Lung (tissue), 17 donors: ENCODE measurements at places on chromosomes 11 and 22.
A peak's percentile ranks its signal among the peaks of the same experiment; 100 is the strongest.

- DNase-seq, result peak; percentile 50
These were observed 59.6 kb downstream of the MAPK1 start for GRCh38 chr22:21807544-21808529.

DNA sequence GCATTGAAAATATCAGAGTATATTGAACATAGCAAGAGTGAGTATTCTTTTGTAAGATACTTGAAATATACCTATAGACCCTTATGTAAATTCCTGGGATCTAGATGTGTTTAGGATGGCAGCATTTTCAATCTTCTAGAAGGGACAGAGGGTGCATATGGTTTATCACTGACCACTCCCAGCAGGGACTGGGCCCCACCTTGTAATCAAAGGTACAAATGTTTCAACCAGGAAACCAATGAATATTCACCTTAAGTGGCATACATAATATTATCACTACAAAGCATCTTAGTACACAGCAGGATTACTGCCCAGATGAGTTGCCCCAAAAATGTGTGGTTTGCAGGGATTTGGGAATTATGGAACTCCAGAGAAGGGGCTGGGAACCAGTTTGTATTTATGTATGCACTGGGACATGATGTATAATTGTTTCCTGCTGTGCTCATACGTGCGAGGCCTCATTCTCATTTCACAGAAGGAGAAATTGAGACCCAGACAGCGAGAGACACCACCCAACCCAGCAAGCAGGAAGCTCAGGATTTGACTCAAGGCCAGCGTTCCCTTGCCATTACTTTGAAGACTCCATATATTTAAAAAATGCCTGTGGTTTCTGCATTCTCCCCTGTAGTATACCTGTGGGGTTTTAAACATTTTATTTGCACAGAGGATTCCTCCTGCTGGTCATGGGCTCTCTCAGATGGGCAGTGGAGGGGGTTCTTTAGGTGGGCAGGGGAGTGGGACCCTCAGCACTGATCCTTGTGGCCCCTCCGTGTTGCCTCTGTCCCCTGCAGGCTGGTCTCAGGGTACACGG lies 5.2 kb downstream of the APOL4 start:
- DNase-seq, result no peak

- DNase-seq, result no peak
These were observed 4.4 kb downstream of the SLC2A11 start for GRCh38 chr22:23862103-23862502.

GRCh38 chr11:10908215-10908951 lies 50.5 kb upstream of the ZBED5 start:
- DNase-seq, result peak; percentile 37

- no peak for DNase-seq
These were observed 775 bp downstream of the SLC2A11 start for GRCh38 chr22:23858484-23858815.

- no peak for DNase-seq
These were observed 111.2 kb upstream of the CEP126 start for GRCh38 chr11:101803651-101804050.

- no peak for DNase-seq
These were observed 73.1 kb upstream of the INCENP start for GRCh38 chr11:62050716-62051115.

GRCh38 chr11:45530776-45531175 lies 134.6 kb downstream of the CHST1 start:
- no peak for DNase-seq

GRCh38 chr11:64511966-64512365 lies 79.1 kb upstream of the SLC22A12 start:
- DNase-seq, result no peak

DNA sequence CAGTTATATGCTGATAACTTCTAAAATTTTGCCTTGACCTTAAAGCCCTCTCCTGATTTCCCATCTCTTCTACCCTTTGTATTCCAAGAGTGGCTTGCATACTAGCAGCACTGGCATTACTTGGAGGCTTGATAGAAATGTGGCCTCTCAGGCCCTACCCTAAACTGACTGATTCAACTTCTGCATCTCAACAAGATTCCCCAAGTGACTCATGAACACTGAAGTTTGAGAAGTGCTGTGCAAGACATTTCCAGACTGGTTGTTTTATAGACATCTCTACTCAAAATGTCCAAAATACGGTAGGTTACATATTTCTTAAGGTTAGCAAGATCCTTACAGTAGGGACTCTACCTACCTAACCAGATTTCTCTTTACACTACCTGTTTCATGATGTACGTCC lies 48.6 kb downstream of the SESN3 start:
- no peak for DNase-seq

GRCh38 chr11:17224727-17225126 lies 16.9 kb upstream of the PIK3C2A start:
- no peak for DNase-seq

GRCh38 chr22:23183061-23183698 lies 2.9 kb downstream of the BCR start:
- peak; percentile 51 for DNase-seq

- DNase-seq, result no peak
These were observed 119.1 kb downstream of the RRM1 start for GRCh38 chr11:4213746-4214145.

DNA sequence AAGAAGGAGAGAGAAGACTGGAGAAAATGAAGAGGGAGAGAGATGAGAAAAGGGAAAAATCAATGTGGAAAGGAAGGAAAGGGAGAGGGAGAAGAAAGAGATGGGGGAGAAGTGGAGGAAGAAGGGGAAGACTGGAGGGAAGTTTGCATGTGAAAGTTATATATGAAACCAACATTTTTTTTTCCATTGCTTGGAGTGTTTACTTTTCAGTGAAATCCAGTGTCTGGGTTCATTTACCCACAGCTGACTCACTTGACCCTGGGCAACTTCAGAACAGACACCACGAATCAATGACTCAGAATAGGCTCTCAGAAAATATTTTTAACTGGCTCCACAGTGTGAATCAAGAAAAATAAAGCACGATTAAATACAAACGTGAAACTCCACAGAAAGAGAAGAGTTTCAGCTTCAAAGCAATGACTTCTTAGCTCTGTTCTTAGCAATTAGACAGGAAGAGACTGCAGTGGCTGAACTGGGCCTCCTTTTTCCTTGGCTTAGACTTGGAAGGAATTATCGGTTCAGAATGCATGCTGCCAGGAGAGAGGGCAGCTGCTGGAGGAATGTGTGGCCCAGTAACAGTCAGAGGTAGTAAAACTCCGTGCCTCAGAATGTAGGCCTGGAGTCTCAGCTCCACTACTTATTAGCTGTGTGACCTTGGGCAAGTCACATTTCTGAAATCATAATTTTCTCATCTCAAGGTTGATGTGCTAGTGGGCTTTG lies 237.5 kb downstream of the MIAT start:
- no peak for DNase-seq

DNA sequence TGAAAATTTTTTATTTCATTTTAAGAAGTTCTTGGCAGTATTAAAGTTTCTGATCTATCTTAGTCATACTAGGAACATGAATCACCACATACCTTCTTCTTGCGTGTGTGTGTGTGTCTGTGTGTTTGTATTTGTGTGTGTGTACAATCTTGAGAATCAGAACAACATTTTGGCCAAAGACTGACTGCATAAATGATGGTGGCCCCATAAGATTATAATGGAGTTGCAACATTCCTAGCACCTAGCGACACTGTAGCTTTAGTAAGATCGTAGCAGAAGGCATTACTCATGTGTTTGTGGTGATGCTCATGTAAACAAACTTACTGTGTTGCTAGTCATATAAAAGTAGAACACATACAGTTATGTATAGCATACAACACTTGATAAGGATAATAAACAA lies 205.4 kb downstream of the FAM76B start:
- DNase-seq, result no peak
